CD4-positive, alpha-beta memory T cell (primary cell): ENCODE measurements at places on chromosomes 6 and 20. TPM values are rescaled to one million over a fixed set of nuclear protein-coding genes. Genes with fewer than 3 reads are reported as not detected.

The SNAP91 gene
- total RNA-seq = not detected

The AIF1 gene
- total RNA-seq = 7.4 TPM

The SUPT3H gene
- 12.6 TPM for total RNA-seq

The FAXC gene
- not detected for total RNA-seq

The ISM1 gene
- 4.3 TPM for total RNA-seq

The RIMS4 gene
- total RNA-seq = not detected

The SHLD1 gene
- 13.6 TPM for total RNA-seq

The SLC26A8 gene
- total RNA-seq = not detected

DNA sequence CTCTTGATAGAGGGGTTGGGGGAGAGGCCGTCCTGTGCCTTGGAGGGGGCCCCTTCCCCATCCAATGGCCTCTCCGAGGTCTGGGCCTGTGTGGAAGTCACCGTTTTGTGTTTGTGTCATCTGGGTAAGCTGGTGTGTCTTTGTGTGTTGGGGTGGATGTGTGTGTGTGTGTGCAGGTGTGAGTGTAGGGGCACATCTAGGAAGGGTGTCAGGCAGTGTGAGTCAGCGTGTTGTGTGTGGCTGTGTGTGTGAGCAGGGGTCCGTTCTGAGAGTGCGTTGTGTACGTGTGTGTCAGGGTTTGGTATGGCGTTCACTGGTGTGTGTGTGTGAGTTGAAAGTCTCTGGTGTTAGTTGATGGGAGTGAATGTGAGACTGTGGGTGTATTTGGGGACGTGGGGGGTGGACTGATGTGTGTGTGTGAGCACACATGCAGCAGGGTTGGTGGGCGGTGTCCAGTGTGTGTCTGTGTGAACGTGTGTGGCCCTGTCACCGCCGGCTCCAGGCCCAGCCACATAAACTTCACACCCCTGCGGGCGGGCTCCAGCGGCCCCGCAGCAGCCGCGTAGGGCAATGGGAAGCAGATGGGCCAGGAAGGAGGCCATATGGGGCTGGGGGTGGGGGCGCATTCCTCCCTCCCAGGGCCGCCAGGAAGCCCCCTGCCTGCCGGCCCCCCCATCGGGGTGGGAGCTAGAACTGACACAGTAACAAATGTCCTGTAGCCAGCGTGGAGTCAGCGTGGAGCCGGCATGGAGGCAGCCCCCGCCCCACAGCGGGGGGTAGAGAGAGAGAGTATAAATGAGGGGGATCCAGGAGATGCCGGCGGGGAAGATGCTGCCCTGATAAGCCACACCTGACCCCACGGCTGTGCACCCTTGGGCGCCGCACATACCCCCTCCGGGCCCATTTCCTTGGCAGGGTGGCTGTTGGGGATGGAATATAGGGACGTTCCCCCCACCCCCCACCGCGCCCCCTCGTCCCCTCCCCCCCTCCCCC is 32.1 kb downstream of the SNAI1 start:
- no peak overlapping the region for H3K27ac ChIP-seq
- H3K4me1 ChIP-seq = no peaks in the 10 kb centered on the region
- DNase-seq = no peak
- H3K36me3 ChIP-seq = no peaks in the 10 kb centered on the region

- H3K27ac ChIP-seq = no peak overlapping the region
- no peaks in the 10 kb centered on the region for H3K4me1 ChIP-seq
- no peaks in the 10 kb centered on the region for H3K27me3 ChIP-seq
- H3K4me3 ChIP-seq = no peak overlapping the region
- no peaks in the 10 kb centered on the region for H3K36me3 ChIP-seq
- peak; percentile 36 for DNase-seq
Measured at GRCh38 chr20:1108437-1108920, 9.9 kb upstream of the PSMF1 start.

- no peak overlapping the region for H3K4me3 ChIP-seq
- no peaks in the 10 kb centered on the region for H3K27me3 ChIP-seq
- H3K27ac ChIP-seq = no peak overlapping the region
- no peaks in the 10 kb centered on the region for H3K4me1 ChIP-seq
- H3K36me3 ChIP-seq = no peaks in the 10 kb centered on the region
Measured at GRCh38 chr6:4359108-4359730, 223.8 kb upstream of the ECI2 start.

- H3K4me1 ChIP-seq = no peaks in the 10 kb centered on the region
- no peak overlapping the region for H3K4me3 ChIP-seq
- no peak for DNase-seq
- no peak overlapping the region for H3K27ac ChIP-seq
- H3K36me3 ChIP-seq = no peaks in the 10 kb centered on the region
Measured at GRCh38 chr20:44247586-44248409, 690 bp downstream of the GDAP1L1 start.

DNA sequence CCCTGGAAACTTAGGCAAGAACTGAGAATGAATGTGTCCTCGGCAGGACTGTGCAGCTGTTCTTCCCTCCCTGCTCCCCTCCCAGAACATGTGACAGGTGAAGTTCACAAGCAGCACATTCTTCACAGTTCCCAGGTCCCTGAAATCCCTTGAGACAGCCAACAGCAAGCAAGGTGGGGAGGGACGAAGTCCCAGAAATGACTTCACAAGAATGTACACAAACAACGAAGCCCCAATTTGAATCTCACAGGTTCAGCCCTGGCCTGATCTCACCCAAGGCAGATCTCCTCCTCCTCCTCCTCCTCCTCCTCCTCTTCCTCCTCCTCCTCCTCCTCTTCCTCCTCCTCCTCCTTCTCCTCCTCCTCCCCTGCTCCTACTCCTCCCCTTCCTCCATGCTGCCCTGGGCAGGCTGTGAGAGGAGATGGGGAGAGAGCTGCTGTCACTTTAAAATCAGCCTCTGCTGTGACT is 32.4 kb downstream of the WRNIP1 start:
- no peaks in the 10 kb centered on the region for H3K27me3 ChIP-seq
- H3K27ac ChIP-seq = no peak overlapping the region
- no peaks in the 10 kb centered on the region for H3K36me3 ChIP-seq
- no peak for DNase-seq
- no peak overlapping the region for H3K4me3 ChIP-seq
- H3K4me1 ChIP-seq = peaks cover 15% of the 10 kb centered on the region

DNA sequence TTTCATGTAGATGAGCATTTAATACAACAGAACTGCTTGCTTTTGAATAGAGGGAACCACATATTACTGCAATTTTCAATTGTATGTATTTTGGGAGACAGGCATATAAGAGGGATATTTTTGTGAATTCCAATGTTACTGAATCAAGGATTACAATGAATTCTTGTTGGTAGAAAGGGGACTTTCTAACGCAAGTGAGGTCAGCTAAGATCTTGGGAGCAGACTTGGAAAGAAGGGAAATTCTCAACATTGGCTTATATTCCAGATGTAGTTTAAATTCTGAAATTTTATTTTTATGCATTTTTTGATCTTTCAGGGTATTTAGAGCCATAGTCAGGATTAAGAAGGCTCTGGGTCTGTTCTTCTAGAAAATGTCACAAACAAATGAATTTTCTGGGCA is 43.3 kb upstream of the CTAGE9 start:
- H3K4me3 ChIP-seq = no peak overlapping the region
- no peaks in the 10 kb centered on the region for H3K36me3 ChIP-seq
- no peak for DNase-seq
- H3K27ac ChIP-seq = no peak overlapping the region
- H3K27me3 ChIP-seq = no peaks in the 10 kb centered on the region

GRCh38 chr6:165876588-165876987 is 213.5 kb upstream of the PDE10A start:
- H3K36me3 ChIP-seq = no peaks in the 10 kb centered on the region
- H3K4me3 ChIP-seq = no peak overlapping the region
- no peak overlapping the region for H3K27ac ChIP-seq

GRCh38 chr6:91573826-91574416 is 987.0 kb upstream of the MAP3K7 start:
- no peaks in the 10 kb centered on the region for H3K36me3 ChIP-seq
- no peak for DNase-seq
- H3K4me1 ChIP-seq = no peaks in the 10 kb centered on the region
- H3K27ac ChIP-seq = no peak overlapping the region

GRCh38 chr20:46269372-46269771 is 38.9 kb downstream of the CDH22 start:
- H3K4me1 ChIP-seq = no peaks in the 10 kb centered on the region
- no peak overlapping the region for H3K4me3 ChIP-seq
- H3K36me3 ChIP-seq = no peaks in the 10 kb centered on the region
- no peak for DNase-seq
- H3K27me3 ChIP-seq = peaks cover 5% of the 10 kb centered on the region
- H3K27ac ChIP-seq = no peak overlapping the region

GRCh38 chr20:45919542-45920399 is 7.8 kb upstream of the PLTP start:
- H3K36me3 ChIP-seq = no peaks in the 10 kb centered on the region
- DNase-seq = no peak
- peaks cover 4% of the 10 kb centered on the region for H3K4me1 ChIP-seq
- H3K27ac ChIP-seq = no peak overlapping the region

- no peak overlapping the region for H3K27ac ChIP-seq
- no peaks in the 10 kb centered on the region for H3K27me3 ChIP-seq
- H3K4me3 ChIP-seq = no peak overlapping the region
- DNase-seq = no peak
- no peaks in the 10 kb centered on the region for H3K4me1 ChIP-seq
Measured at GRCh38 chr6:56079751-56080540, 167.4 kb downstream of the COL21A1 start.

GRCh38 chr6:25173951-25174474 is 105.2 kb upstream of the CARMIL1 start:
- H3K4me3 ChIP-seq = no peak overlapping the region
- no peaks in the 10 kb centered on the region for H3K36me3 ChIP-seq
- DNase-seq = no peak
- H3K27me3 ChIP-seq = no peaks in the 10 kb centered on the region

GRCh38 chr6:170344631-170345576 is 38.3 kb downstream of the FAM120B start:
- peaks cover 14% of the 10 kb centered on the region for H3K36me3 ChIP-seq
- H3K4me1 ChIP-seq = no peaks in the 10 kb centered on the region
- DNase-seq = no peak
- H3K4me3 ChIP-seq = no peak overlapping the region

- H3K4me3 ChIP-seq = no peak overlapping the region
- no peaks in the 10 kb centered on the region for H3K27me3 ChIP-seq
- H3K36me3 ChIP-seq = no peaks in the 10 kb centered on the region
- no peaks in the 10 kb centered on the region for H3K4me1 ChIP-seq
- DNase-seq = no peak
- no peak overlapping the region for H3K27ac ChIP-seq
Measured at GRCh38 chr6:124560873-124561567, 401.2 kb upstream of the RNF217 start.

GRCh38 chr6:168342636-168343035 is 23.1 kb upstream of the DACT2 start:
- H3K4me3 ChIP-seq = no peak overlapping the region
- no peak overlapping the region for H3K27ac ChIP-seq
- H3K27me3 ChIP-seq = no peaks in the 10 kb centered on the region
- no peaks in the 10 kb centered on the region for H3K36me3 ChIP-seq
- H3K4me1 ChIP-seq = no peaks in the 10 kb centered on the region
- DNase-seq = no peak

DNA sequence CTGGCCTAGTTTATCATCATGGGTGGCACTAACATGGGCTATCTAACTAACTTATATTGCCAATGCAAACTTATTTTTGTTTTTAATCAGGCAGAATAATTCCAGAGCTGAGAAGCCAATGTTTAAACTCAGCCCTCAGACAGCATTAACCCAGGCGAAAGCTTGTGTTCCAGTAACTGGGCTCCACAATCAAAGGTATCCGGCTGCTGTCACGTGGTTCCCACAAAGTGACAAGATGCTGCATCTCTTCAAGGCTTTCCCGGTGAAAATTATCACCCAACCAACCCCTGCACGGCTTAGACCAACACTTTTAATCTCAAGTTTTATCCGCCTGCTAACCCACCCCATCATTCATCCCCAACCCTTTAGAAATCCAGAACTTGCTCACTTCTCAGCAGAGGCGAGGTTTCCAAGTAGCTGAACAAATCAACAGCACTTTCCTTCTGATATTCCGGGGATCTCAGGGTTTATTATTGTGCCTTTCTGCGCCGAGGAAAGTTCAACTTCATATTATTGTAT is 885 bp downstream of the MTCL3 start:
- H3K27ac ChIP-seq = no peak overlapping the region
- H3K4me3 ChIP-seq = no peak overlapping the region
- peaks cover 40% of the 10 kb centered on the region for H3K4me1 ChIP-seq
- no peak for DNase-seq
- H3K27me3 ChIP-seq = peaks cover 22% of the 10 kb centered on the region

- no peak overlapping the region for H3K4me3 ChIP-seq
- no peaks in the 10 kb centered on the region for H3K36me3 ChIP-seq
- DNase-seq = no peak
- no peaks in the 10 kb centered on the region for H3K27me3 ChIP-seq
Measured at GRCh38 chr6:31287619-31288018, 15.7 kb upstream of the HLA-C start.

GRCh38 chr6:1552296-1552761 is 57.4 kb upstream of the FOXC1 start:
- no peaks in the 10 kb centered on the region for H3K36me3 ChIP-seq
- no peak overlapping the region for H3K4me3 ChIP-seq
- no peak overlapping the region for H3K27ac ChIP-seq
- H3K4me1 ChIP-seq = peaks cover 27% of the 10 kb centered on the region
- H3K27me3 ChIP-seq = no peaks in the 10 kb centered on the region

DNA sequence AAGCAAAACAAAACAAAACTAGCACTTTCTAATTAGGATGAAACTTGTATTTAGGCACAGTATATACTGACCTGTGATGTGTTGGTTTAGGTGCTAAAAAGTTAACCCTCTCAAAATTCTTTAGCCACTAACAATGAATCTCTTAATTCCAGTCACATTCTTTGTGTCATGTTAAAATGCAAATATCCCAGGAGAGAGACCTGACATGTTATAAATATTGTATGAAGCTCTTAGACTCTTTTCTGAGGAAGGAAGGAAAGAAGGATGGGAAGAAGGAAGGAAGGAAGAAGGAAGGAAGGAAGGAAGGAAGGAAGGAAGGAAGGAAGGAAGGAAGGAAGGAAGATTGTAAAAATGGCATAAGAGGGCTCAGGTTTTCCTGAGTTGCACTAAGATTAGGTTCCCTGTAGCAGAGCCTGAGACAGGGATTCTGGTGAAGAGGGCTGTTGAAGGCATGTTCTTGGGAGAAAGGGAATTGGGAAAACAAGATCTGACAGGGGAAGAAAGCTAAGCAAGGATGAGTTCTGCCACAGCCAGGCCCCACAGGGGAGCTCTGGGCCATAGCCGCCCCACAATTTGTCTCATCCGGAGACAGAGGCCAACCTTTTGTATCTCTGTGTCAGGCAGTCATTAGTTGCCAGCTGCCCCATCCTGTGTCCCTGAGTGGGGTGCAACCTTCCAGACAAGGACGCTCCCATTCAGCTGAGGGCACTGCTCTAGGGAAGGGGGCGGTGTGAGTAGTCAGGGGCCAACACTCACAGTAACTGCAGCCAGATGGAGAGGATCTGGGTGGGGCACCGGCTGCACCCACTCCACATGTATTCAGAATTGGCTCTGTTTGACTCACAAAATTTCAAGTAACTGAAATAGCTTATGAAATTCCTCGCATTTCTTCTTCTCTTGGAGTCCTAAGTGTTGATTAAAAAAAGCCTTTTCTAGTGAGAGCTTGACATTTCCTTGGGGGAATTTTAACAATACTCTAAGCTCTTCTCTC is 189.3 kb upstream of the ARG1 start:
- no peaks in the 10 kb centered on the region for H3K36me3 ChIP-seq
- no peak for DNase-seq
- no peak overlapping the region for H3K4me3 ChIP-seq
- H3K27me3 ChIP-seq = no peaks in the 10 kb centered on the region
- no peak overlapping the region for H3K27ac ChIP-seq
